ENCODE measurements at places on chromosomes 6 and 20. TPM values are rescaled to one million over a fixed set of nuclear protein-coding genes. Genes with fewer than 3 reads are reported as not detected.

The SNPH gene
- total RNA-seq, result 12.8 TPM

The ESR1 gene
- total RNA-seq, result 0.09 TPM

The MROH8 gene
- 4.2 TPM for total RNA-seq

The TPBG gene
- 20.4 TPM for total RNA-seq

The SLC26A8 gene
- 3.7 TPM for total RNA-seq

The CYP39A1 gene
- 8.5 TPM for total RNA-seq

The SAMD5 gene
- 15.5 TPM for total RNA-seq

The PRKN gene
- 11.5 TPM for total RNA-seq

The TBC1D32 gene
- 44.4 TPM for total RNA-seq

The SLC17A2 gene
- not detected for total RNA-seq

The ELOVL4 gene
- total RNA-seq, result 29.2 TPM

The WFDC11 gene
- total RNA-seq, result not detected

The DDX43 gene
- 0.54 TPM for total RNA-seq

The CASS4 gene
- total RNA-seq, result 1.1 TPM

DNA sequence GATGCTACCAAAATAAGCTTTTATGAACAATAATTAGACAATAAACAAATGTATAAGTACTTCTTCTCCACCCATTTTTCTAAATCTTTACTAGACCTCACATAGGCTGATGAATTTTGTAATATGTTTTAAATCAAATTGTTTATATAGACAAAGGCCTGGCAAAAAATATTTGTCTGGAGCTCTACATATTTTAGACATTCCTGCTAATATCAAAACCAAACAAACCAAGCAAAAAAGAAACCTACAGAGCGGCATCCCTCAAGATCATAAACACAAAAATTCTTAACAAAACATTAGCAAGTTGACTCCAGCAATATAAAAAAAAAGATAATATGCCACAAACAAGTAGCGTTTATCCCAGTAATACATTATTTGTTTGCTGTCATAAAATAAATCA is 87.2 kb downstream of the ADAT2 start:
- DNase-seq, result no peak

DNA sequence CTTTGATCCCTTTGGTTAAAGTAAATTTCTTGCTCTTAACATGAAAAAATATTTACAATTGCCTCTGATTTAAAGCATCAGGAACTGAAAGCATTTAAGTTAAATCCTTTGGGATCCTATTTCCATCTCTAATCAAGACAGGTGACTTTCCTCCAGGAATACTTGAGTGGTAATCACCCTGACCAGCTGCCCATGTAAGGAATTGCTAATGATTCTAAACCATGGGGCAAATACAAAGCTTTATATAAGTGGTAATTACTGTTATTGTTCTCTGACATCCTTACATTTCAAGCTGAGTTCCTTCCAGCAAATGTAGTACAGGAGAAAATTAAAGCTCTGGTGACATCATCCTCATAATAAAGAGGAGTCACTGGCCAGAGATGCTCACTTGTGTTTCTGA is 100.6 kb downstream of the CRYBG1 start:
- no peak for DNase-seq

- DNase-seq, result no peak
Measured at GRCh38 chr20:7728338-7728737, 211.9 kb downstream of the HAO1 start.

- DNase-seq, result no peak
Measured at GRCh38 chr6:14932485-14933182, 313.2 kb upstream of the JARID2 start.

- DNase-seq, result no peak
Measured at GRCh38 chr6:135703621-135704020, 147.9 kb upstream of the PDE7B start.

DNA sequence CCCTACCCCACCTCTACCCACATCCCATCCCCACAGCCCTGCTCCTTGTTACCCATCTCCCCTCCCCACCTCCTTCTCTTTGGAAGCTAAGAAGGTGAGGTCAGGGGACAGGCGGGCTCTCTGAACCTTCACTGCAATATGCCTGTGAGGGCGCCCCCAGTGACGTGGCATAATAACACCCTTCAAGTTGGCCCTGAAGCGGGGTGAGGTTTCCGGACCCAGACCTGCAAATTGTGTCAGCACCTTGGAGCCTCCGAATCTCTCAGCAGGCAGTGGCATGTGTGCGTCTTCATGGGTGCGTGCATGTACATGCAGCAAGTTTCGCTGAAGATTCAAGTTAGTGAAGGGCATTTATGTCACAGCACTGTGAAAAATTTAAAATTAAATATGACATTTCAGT is 114.6 kb downstream of the SOBP start:
- DNase-seq, result no peak

DNA sequence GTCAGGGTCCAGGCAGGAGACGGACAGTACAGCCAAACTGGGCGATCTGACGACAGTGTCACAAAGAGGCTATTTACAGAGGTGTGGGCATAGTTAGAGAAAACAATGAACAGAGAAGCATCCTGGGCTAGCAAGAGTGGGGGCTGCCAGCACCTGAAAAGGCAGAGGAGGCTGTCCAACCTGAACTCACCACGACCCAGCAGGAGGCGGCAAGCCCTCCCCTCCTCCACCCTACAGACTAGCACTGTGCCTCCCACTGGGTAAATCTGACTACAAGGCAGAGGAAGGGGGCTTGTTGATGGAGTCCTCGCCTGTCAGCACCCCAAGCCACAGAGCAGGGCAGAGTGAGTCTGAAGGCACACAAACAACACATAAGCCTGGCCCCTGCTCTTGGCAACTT is 52.8 kb upstream of the CDYL start:
- no peak for DNase-seq

- DNase-seq, result no peak
Measured at GRCh38 chr6:128560966-128561365, 40.6 kb upstream of the PTPRK start.

GRCh38 chr20:13302647-13303450 is 81.8 kb downstream of the ISM1 start:
- peak; percentile 8 for DNase-seq

- peak; percentile 79 for DNase-seq
Measured at GRCh38 chr6:73262671-73263569, at the start of gene KHDC1. Gene KHDC1 (minus strand): TSS chr6:73263196. CDS start chr6:73242517, 20,679 bp downstream.

GRCh38 chr6:112289038-112289566 is 34.7 kb upstream of the LAMA4 start:
- no peak for DNase-seq

DNA sequence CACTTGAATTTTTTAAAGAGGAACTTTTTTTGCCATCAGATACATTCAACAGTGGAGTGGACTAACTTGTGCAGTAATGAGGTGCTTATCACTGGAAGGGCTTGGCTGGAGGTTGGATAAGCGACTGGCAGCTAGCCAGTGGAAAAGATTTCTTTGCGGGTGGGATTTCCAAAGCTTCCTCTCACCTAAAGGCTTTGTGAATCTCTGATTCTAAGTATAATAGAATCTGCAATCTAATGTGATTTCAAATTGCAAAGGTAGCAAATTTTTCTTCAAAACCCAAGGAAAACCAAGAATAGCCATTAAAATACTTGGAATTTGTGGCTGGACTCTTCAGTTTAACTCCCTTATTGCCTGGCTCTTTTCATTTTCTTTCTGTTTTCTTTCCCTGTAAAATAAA is 460.4 kb upstream of the MARCKS start:
- no peak for DNase-seq

DNA sequence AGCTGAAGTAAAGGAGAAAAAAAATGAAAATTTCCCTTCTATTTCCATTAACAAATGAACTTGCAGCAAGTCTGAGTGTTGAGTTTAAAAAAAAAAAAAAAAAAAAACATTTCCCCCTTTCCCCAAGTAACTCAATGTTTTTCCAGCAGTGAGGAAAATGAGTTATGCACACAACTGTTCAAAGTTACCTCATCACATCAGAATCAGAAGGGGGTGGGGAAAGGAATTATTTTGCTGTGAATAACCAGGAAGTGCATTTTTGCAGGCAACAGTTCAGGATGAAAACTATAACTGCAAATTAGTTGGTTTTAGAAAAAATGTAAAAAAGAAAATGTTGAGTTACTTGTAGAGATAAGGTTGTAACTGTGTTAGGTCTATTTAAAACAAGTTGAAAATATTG is 568.9 kb upstream of the CITED2 start:
- no peak for DNase-seq

GRCh38 chr6:163640641-163641040 is 226.1 kb downstream of the QKI start:
- DNase-seq, result no peak

GRCh38 chr20:14378326-14378725 is 40.9 kb upstream of the FLRT3 start:
- DNase-seq, result no peak

GRCh38 chr6:169345146-169345545 is 91.5 kb upstream of the THBS2 start:
- no peak for DNase-seq

DNA sequence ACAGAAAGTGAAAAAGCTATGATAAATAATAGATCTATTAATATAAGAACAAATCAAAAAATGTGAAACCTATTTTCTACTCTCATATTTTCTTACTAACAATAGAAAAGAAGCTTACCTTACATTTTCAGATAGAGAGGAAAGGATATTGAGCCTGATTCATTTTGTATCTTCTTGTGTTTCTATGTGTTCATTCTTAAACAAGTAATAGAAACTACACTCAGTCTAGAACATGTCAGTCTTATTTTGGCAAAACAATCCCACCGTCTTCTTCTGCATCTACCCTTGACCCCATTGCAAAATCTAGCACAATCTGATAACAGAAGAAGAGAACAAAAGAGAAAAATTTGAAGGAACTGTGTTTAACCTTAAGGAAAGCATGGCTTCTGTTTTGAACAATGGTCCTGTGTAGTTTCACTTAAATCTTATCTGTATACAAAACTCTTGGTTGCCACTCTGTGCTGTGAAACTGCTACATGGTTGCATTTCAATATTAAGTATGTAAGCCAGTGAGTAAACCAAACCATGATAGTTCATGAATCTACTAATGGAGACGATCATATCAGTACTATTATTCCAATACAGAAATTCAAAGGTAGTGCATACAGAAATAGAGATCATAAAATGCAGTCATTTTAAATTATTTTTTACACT is 69.5 kb upstream of the LGSN start:
- no peak for DNase-seq

All from cerebellum (tissue), 4 donors.